BJ (cell line): ENCODE measurements at places on chromosomes 6 and 20.

- no peak for DNase-seq
Measured at GRCh38 chr20:57266291-57267157, at the start of gene BMP7. TSS of gene BMP7 (minus strand) at chr20:57266641. CDS start at chr20:57266122, 519 bp downstream.

DNA sequence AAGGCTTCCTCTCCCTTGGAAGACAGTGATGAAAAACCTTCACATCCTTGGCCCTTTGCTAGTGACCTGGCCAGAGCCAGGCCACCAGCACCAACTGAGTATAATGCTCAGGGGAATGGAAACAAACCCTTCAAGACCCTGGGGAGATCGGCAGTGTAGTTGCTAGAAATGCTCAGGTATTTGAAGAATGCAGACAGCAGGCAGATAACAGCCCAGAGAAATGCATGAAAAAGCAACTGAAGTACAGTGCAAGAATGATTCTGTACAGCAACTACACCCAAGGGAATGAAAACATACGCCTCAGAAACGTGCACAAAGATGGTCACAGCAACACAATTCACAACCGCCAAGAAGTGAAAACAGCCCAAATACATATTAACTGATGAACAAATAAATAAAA lies 41.1 kb downstream of the PPP1R3G start:
- no peak for DNase-seq

GRCh38 chr20:38044685-38045084 lies 11.1 kb downstream of the RPRD1B start:
- no peak for DNase-seq

DNA sequence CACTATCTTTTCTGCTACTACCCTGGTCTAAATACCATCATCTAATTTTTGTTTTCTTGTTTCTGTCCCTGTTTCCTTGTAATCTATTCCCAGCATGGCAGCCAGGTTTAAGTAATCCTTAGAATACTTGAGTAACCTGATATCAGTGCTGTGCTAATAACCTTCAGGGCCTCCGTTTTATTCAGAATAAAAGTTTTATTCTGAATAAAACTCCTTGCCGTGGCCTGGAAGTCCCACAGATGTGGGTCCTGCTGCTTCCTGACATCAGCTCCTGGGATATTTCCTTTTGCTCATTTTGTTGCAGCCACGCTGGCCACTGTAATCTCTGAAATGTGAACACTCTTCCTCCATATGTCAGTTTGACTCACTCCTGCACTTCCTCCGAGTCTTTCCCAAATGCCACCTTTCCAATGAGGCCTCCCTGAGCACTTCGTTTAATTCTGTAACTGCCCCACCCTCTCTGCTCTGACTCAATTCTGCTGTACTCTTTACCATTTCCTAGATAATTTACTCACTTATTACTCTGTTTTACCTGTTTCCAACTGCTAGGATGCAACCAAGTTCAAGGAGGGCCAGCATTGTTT lies 114.0 kb upstream of the FOXA2 start:
- DNase-seq = no peak

GRCh38 chr20:63617876-63618265 lies 9.0 kb downstream of the GMEB2 start:
- DNase-seq = no peak

DNA sequence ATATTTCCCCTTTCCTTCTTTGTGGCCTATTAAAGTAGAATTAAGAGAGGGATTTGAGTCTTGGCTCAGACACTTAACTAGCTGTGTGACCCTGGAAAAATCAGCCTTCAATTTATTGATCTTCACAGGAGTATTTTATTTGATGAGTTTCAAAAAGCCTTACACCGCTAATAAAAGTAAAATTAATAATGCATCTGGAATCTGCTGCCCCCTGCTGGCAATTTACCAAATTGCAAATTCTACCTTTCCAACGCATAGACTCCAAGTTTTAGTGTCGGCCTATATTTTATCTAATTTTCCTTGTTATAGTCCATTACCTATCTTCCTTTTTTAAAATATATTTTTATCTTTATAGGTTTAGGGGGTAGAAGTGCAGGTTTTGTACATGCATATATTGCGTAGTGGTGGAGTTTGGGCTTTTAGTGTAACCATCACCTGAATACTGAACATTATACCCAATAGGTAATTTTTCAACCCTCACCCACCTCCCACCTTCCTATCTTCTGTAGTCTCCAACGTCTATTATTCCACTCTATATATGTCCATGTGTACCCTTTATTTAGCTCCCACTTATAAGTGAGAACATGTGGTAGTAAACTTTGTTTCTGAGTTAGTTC lies 46.3 kb downstream of the GOPC start:
- no peak for DNase-seq

- DNase-seq = no peak
Measured at GRCh38 chr20:47508278-47508677, 6.6 kb downstream of the NCOA3 start.

DNA sequence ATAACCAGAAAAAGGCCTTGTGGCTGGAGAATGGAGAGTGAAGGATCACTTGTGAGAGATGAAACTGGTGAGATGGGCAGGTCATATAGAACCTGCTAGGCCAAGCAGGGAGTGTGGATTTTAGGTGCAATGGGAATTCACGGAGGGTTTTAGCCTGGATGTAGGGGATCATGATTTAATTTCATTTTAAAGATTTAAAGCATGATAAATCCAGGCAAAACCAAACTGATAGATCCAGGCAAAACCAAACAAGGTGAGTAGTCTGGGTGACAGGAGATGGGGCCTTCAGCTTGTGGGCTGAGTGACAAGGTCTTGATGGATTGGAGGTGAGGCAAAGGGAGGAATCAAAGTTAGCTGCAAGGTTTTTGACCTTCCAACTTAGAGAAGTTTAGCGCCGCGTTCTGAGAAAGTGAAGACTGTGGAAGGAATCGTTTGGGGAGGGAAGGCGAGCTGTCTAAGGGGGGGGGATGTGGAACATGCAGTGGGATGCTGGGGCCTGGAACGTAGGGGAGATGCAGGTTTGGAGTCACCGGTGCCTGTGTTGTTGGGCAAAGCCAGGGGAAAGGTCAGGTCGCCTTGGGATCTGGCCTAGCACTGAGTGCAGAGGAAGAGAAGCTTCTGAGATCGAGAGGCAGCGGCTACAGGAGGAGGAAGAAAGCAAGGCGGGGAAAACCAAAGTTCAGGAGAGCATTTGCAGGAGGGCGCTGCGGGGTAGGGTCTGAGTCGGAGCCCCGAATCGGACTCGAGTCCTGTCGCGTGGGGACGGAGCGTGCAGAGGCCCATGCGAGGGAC lies 1.3 kb upstream of the PLCG1 start:
- no peak for DNase-seq

DNA sequence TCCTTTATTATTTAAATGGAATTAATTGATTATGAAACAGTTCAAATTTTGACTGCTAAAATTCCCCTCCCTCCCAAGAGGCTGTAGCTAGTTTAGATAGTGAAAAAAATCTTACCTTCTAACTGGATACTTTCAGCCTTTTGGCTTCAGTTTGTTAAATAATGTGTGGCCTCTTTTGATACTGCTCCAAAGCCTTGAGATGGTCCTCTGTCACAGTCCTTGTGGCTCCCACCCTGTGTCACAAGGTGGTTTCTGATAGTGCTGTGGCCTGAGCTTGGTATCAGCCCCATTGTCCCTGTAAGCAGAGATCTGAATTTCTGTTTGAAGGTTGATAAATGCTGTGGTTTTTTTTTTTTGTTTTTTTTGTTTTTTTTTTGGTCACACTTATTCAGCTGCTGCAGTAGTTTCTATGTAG lies 20.8 kb downstream of the PANK2 start:
- DNase-seq = no peak

- DNase-seq = no peak
Measured at GRCh38 chr6:37173493-37174195, 3.7 kb downstream of the PIM1 start.

DNA sequence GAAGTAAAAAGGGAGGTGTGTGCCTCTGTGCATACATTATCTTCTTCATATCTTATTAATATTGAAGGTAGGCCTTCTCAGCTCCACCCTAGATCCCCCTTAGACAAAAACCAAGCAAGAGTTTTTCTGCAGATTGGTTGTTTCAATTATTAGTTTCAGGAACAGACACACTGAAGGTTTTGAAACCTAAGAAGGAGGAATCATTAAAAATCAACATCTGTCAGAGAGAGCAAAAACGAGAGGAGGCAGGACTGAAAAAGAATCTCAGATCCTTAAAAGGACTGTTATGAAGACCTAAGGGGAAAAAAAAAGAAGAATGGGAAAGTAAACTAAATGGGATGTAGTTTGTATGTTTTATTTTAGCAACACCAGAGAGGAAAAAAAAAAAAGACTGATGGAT lies 560.8 kb upstream of the JAG1 start:
- no peak for DNase-seq

- DNase-seq = no peak
Measured at GRCh38 chr6:165621940-165622339, 41.1 kb downstream of the PDE10A start.

DNA sequence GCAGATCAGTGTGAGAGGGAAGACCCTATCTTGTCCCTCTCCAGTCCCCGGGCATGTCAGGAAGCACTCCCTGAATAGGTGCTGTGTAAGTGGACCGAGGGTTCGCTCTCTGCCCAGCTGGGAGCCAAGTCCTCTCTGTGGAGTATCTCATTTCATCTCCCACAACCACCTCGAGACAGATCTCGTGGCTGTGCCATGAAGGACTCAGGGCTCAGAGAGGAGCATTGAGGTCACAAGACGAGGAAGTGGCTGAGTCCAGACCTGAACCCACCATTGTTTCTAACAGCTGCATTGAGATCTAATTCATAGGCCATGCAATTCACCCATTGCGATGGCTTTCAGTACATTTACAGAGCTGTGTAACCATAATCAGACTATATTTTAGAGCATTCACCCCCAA lies 34.7 kb upstream of the STX16 start:
- no peak for DNase-seq

GRCh38 chr6:99333068-99333467 lies 16.4 kb downstream of the FAXC start:
- DNase-seq = no peak

- DNase-seq = no peak
Measured at GRCh38 chr6:36368421-36368820, 19.0 kb downstream of the ETV7 start.

- no peak for DNase-seq
Measured at GRCh38 chr6:24646771-24647170, 780 bp upstream of the KIAA0319 start.

DNA sequence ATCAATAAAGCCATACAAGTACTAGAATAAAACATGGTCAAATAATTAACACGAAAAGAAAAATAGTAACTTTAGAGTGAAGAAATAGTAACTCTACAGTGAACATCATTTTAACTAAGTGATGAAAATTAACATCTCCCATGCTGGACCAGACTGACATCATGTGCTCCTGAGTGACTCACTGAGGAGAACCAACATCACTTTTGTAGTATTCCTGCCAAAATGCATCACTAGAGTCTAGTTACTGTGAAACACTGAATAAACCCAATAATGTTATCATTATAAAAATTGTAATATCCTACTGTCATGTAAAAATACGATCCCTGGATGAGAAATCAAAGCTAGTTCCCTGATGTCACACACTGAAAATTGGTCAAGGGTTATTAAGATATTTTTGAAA lies 361.3 kb downstream of the CD109 start:
- DNase-seq = no peak

- no peak for DNase-seq
Measured at GRCh38 chr6:122276637-122277036, 122.8 kb upstream of the HSF2 start.

- DNase-seq = no peak
Measured at GRCh38 chr20:63746751-63747315, 7.3 kb downstream of the SLC2A4RG start.

- peak; percentile 23 for DNase-seq
Measured at GRCh38 chr20:56875052-56875659, 246.1 kb downstream of the TFAP2C start.

DNA sequence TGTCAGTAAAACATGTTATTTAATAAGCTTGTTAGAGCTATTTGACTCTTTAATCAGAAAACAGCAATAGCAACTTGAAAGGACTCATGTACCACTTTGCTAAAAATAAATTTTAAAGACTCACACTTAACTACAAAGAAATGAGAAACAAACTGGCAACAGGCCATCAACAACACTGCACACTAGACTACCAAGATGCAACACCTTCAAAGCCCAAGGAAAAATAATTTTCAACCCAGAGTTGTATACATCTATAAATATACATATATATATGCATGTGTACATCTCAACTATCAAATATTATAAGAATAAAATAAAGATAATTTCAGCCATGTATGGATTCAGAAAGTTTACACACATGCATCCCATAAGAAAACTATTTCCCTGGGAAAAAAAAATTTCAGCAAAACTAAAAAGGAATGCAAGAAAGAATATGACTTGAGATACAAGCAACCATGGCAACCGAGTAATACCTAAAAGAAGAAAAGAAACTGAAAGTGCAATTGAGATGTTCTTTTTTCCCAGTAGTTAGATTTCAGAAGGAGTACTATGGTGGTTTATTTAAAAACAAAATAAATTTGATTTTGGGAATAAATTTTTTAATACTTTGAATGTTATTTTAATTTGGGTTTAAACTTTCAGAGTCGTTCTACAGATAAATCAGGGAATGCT lies 303.8 kb downstream of the UBE3D start:
- no peak for DNase-seq
